IPS-NIHi11 (cell line): ENCODE measurements at places on chromosomes 3 and 15.

- DNase-seq = no peak
Measured at GRCh38 chr15:88571153-88571851, 24.8 kb upstream of the DET1 start.

DNA sequence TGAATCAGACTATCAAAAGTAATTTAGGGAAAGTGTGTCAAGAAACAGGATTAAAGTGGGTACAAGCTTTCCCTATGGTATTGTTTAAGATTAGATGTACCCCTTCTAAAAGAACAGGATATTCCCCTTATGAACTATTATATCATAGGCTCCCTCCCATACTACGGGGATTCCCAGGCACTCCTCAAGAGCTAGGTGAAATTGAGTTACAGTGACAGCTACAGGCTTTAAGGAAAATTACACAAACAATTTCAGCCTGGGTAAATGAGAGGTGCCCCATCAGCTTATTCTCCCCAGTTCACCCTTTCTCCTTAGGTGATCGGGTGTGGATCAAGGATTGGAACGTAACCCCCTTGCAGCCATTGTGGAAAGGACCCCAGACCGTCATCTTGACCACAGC, 240.8 kb upstream of the CNTN6 start:
- DNase-seq = no peak

GRCh38 chr15:36591536-36592411, 12.3 kb downstream of the CDIN1 start:
- DNase-seq = no peak

DNA sequence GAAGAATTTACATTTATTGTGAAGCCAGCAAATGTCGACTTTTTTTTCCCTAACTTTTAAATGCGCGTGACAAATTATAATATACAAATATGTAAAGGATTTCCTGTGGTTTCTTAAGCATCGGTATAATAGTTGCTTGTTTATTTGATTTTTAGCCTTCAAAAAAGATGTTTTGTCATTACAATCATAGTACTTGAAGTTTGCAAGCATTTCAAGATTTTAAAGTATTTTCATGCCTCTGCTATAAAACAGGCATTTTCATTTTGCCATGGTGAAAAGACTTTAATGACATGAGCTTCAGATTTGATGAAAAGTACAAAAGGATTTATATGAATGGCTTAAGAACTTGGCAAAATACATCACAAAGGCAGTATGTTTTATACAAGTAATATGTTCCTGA, 9.4 kb upstream of the P2RY12 start:
- DNase-seq = no peak

- DNase-seq = no peak
Measured at GRCh38 chr3:9190276-9190675, 59.2 kb downstream of the SRGAP3 start.

- no peak for DNase-seq
Measured at GRCh38 chr3:126959136-126959920, 23.6 kb upstream of the PLXNA1 start.

GRCh38 chr3:151903501-151903991, 30.1 kb downstream of the SUCNR1 start:
- no peak for DNase-seq

DNA sequence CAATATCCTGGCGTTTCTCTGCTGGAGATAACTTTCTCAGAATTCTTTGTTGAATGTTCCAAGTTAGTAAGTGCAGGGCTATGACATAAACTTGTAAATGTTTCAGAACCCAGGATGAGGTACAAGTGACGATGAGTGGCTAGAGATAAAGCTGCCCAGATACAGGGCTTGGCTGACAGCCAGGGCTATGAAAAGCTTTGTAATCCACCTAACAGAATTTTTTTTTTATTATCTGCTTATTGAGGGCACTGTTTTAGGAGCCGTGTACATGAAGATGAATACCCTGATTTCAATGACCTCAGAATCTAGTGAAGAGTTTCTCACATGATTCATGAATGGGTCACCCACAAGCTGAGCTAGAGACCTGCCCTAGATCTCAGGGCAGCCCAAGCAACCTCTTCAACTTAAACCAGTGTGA, 431.4 kb downstream of the DIPK2A start:
- no peak for DNase-seq

- DNase-seq = no peak
Measured at GRCh38 chr3:188230962-188231361, 77.0 kb downstream of the LPP start.

DNA sequence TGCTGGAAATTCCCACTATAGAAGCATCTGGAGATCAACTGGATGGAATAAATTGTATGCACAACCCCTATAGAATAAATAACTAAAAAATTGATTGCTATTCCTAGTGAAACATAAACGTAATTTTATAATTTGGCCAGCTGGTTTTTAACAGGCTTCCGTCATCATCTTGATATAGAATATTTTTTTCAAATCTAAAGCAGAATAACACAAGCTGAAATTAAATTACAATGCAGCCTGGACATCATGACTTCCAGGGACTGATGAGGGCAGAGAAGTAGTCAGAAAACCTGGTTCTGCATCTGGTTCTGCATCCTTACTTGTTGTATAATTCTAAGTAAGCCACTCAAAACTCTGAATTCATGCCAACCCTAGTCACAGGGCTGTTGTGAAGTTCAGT, 146.1 kb downstream of the MEX3B start:
- no peak for DNase-seq

- no peak for DNase-seq
Measured at GRCh38 chr3:71384388-71384787, 199.1 kb downstream of the FOXP1 start.

GRCh38 chr3:107848351-107848915, 242.4 kb downstream of the CD47 start:
- DNase-seq = no peak

DNA sequence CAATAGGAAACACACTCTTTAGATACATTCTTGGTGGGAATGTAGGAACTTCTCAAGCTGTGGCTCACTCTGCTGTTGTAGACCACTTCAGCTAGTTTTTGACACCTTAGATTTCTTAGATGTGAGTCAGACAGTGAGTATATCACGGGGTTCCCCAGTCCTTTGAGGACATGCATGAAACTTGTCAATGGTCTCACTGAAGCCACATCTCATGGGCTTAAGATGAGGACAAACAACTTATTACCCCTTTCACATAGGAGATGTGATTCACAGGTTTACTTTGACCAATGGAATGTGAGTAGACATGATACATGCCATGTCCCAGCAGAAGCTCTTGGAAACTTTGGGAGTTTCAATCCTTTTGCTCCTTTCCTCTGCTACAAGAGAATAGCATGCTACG, 325.5 kb downstream of the CHST2 start:
- no peak for DNase-seq

- no peak for DNase-seq
Measured at GRCh38 chr15:52791776-52792175, 1.6 kb upstream of the ONECUT1 start.

DNA sequence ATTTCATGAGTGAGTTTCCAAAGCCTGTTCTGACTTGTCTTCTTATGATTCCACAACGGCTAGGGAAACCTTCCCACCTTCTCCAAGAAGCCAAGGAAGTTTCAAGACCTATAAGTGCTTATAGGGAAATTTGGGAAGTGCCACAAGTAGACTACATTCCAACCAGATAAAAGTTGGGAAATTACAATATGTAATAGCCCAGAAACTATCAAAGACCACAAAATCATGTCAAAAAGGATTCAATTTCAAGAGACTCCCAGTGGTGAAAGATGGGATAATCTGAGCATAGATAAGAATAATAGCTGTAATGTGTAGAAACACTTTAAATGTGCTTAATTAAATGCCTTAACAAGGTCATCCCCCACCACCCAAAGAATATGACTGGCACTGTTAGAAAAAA, 169.2 kb upstream of the SLC2A2 start:
- no peak for DNase-seq

DNA sequence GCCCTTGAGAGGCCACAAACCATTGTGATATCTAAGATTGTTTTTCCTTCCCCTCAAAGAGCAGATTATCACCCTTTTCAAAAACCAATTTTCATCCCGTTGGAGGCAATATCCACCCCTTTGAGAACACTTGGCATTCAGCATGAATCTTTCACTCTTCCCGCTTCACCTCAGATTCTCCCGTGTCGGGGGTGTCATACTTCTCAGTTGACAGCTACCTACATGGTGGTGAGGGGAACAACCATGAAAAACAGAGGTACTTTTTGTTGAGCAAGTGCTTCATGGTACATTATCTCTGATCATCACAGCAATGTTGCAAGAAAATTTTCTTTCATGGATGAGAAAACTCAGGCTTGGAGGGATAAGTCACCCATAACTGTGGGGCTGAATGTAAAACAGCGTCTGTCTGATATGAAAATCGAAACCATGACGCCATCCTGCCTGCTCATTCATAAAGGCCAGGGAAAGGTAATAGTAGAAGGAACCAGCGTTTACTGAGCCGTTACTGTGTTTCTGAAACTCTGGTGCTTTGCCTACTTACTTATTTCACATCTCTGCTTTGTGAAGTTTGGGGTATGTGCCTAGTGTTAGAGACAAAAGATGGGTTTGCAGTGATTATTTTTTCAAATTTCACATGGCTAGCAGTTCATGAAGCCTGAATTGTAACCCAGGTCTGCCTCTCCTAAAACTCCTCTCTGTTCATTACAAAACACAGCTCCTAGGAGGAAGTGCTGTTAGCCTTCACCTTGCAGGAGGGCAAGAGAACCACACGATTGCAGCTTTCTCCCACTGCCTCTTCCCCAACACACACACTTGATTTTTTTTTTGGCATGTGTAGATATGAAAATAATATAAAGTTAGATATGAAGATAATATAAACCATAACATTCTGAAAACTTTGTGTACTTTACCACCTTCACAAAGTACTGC, 35.4 kb downstream of the SV2B start:
- no peak for DNase-seq

- no peak for DNase-seq
Measured at GRCh38 chr3:34283751-34284150, 485.3 kb downstream of the PDCD6IP start.

DNA sequence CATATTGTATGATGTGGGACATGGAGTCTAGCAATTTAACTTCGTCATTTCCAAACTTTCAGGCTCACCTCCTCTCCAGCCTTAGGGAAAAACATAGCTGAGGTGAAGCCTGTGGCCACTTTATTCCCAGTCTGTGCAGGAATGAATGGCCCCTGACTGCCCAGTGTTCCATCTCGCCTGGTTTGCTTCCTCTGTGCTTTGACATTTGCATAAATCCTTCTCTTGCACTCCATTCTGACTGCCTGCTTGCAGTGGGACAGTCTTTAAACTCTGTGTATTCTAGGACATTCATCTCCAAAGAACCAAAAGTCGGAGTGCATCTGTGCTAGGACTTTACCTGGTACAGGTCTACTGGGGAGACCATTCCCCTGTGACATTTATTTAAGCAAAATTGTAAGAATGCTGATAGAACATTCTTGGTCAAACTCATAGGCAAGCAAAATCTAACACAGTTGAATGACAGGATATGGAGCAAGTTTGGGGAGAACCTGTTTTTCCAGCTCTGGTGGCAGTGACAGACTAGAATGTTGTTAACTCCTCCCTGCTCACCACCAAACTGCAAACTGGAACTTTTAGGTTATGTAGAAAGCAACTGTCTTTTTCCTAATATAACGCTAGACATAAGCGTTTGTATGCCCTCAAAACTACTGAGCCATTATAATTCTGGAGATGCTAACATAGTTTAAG, 22.1 kb downstream of the TMED3 start:
- peak; percentile 29 for DNase-seq

DNA sequence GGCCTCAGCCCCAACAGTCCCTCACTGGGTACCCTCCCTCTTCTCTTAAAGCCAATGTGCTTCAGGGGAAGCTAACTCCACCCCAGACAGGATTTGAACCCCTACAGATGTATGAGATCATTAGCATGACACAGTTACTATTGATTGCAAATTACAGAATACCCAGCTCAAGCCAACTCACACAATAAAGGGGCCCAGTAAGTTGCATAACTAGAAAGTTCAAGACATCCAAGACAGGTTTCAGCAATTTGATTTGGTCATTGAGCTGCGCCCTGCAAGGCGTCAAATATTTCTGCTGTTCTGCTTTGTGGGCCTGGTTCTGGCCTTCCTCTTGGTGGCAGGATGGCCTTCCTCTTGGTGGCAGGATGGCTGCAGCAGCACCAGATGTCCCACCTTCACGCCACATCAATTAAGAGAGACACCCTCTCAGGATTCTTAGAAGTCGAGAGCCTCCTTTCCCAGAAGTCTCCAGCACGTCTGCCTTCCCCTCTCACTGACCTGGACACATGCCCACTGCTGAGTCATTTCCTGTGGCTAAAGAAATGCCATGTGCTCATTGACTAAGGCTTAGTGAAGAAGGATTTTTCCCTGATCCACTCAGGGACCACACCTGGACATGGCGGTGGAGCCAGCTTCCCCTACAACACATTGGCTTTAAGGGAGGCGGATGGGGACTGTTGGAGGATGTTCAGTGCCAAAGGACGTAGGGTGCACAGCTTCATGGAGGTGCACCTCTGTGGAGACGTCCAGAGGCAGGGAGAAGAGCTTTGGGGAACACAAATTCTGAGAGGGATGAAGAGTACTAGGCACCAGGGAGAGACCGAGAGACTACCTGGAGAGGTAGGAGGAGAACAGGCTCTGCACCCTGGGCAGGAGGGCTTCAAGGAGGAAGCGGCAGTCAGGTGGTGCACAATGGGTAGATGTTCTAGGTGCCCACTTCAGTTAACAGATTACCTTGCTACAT, 49.1 kb downstream of the DNASE1L3 start:
- DNase-seq = peak; percentile 26

GRCh38 chr3:16136055-16136454, 38.4 kb upstream of the GALNT15 start:
- no peak for DNase-seq

DNA sequence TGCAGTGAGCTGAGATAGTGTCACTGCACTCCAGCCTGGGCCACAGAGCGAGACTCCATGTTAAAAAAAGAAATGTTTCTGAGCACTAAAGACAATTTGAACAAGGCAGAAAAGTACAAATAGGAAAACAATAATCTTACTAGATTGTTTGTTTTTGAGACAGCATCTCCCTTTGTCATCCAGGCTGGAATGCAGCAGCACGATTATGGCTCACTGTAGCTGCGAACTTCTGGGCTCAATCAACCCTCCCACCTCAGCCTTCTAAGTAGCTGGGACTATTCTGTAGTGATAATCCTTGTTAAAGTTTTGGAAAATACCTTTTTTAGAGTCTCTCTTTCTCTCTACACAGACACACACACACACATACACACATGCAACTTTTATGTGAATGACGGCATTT, 107.1 kb downstream of the LPP start:
- no peak for DNase-seq

DNA sequence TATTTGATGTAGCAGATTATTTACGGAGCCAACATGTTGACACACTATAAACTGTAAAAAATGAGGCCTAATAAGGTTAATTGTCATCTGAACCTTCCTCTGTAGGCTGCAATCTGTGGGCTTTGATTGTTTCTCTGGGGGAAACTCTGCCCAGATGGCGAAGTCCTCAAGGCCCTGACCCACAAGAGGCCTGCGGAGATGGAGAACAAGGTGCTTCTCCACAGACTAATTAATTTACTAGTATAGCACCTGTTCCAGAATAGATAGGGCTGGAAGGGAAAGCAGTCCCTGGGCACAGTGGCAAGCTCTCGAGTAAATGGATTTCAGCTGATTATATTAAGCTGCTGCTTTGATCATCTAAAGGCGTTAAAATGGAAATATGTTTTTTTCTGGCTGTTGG, 338.8 kb upstream of the DNAJC19 start:
- no peak for DNase-seq

- DNase-seq = no peak
Measured at GRCh38 chr3:102661707-102662497, 227.1 kb downstream of the ZPLD1 start.

- DNase-seq = no peak
Measured at GRCh38 chr3:141877911-141878310, 1.5 kb downstream of the ATP1B3 start.

GRCh38 chr3:78668302-78668701, 1099.5 kb downstream of the ROBO1 start:
- no peak for DNase-seq

- DNase-seq = no peak
Measured at GRCh38 chr3:20325563-20325962, 139.6 kb upstream of the SGO1 start.
